A172 (cell line): ENCODE measurements at places on chromosomes 1 and 21. TPM values are rescaled to one million over a fixed set of nuclear protein-coding genes. Genes with fewer than 3 reads are reported as not detected.

GRCh38 chr1:6037338-6037762 is 8.3 kb upstream of the KCNAB2 start:
- peak; percentile 55 for DNase-seq

GRCh38 chr1:9766759-9767442 is 56.9 kb downstream of the CLSTN1 start:
- DNase-seq = peak; percentile 94

The HHAT gene
- total RNA-seq = 10.7 and 24.7 TPM in 2 replicates

- DNase-seq = peak; percentile 5
These were observed 7.4 kb downstream of the TMED5 start for GRCh38 chr1:93172778-93173177.

GRCh38 chr1:54117815-54118563 is 34.8 kb downstream of the CDCP2 start:
- DNase-seq = peak; percentile 57
